ENCODE measurements at places on chromosomes 13 and 19.

DNA sequence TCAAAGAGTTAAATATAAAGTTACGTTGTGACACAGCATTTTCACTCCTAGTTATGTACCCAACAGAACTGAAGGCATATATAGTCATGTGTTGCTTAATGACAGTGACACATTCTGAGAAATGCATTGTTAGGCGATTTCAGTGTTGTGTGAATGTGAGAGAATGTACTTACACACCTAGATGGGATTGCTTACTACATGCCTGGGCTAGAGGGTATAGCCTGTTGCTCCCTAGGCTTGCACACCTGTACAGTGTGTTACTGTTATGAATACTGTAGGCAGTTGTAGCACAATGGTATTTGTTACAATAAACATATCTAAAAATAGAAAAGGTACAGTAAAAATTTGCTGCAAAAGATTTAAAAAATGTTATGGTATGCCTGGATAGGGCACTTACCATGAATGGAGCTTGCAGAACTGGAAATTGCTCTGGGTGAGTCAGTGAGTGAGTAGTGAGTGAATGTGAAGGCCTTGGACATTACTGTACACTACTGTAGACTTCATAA, 89.2 kb downstream of the DHRS12 start:
- DNase-seq, result no peak

GRCh38 chr13:48804821-48805601, 151.3 kb downstream of the CYSLTR2 start:
- no peak for DNase-seq

DNA sequence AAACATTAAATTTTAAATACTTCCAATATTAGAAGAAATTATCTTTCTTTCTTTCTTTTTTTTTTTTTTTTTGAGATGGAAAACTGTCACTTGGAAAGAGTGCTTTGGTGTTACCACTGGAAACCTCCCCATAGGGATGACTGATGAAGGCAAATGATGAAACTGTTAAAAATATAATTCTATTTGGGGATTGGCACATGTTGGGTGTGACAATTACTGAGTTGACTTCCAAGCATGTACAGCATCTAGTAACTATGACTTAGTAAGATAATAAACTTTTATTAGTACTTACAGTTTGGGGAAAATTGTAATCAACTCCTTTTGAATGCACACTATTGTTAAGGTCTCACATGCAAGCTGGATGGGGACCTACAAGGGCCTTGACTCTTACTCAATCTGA, 592.5 kb downstream of the KCTD12 start:
- no peak for DNase-seq

GRCh38 chr19:44745341-44745831, 3.1 kb upstream of the BCL3 start:
- no peak for DNase-seq

- peak; percentile 10 for DNase-seq
These were observed 26.4 kb upstream of the TPTE2 start for GRCh38 chr13:19587635-19588300.

GRCh38 chr19:11540645-11541044, 2.0 kb downstream of the CNN1 start:
- no peak for DNase-seq

GRCh38 chr13:109939180-109939579, 152.8 kb upstream of the IRS2 start:
- DNase-seq, result no peak

GRCh38 chr19:58007285-58007684, 4.7 kb upstream of the ZNF606 start:
- DNase-seq, result no peak

DNA sequence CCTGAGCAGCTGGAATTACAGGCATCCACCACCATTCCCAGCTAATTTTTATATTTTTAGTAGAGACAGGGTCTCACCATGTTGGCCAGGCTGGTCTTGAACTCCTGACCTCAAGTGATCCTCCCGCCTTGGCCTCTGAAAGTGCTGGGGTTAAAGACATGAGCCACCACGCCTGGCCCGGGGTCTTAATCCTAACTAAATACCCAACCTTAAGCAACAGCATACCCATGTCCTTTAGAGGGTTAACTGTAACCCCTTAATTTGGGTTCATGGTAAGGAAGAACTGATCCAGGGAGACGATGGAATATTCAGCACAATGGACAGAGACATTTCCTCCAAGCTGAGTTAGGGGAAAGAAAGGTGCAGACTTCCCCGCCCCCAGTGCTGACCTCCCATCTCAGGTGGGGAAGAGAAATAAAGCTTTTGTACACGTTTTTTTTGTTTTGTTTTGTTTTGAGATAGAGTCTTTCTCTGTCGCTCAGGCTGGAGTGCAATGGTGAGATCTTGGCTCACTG, 8.7 kb upstream of the GALP start:
- DNase-seq, result no peak

GRCh38 chr19:29887442-29887855, 54.6 kb upstream of the URI1 start:
- DNase-seq, result no peak

- no peak for DNase-seq
These were observed 369.2 kb downstream of the GPC5 start for GRCh38 chr13:91767651-91768050.

GRCh38 chr13:111518161-111518792, 197.8 kb downstream of the TEX29 start:
- DNase-seq, result peak; percentile 90

GRCh38 chr13:99251921-99252320, 6.3 kb downstream of the GPR18 start:
- no peak for DNase-seq

DNA sequence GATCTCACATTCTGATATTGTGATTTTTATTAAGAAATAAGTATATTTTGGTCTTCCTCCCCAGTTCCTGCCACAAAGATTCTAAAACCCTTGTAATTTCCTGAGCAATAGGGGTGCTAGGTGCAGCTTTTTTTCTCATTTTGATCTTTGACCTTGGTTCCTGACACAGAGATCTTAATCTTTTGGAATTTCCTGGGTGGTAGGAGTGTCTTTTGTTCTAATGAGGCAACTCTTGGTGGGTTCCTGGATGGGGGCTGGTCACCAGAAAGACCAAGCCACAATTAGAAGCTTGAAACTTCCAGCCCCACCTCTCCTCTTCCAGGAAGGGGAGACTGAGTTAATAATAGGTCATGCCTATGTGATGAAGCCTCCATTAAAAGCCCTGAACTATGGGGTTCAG, 334.6 kb downstream of the FOXO1 start:
- DNase-seq, result no peak

DNA sequence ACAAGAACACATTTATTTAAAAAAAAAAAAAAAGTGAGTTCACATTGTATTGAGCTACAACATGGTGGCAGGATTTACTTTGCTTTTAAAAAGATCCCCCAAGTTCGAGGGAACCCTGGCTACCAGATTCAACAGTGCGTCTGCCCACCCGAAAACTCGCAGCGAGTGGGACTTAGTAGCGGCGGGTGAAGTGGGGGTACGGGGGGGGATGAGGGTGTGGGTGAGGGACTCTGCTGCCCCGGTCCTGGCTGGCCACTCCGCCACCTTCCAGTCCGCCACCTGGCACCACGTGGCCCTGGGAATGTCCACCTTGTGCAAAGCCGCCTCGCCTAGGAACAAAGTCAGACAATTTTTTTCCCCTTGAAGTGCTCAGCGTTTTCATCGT, 19.3 kb upstream of the TINCR start:
- no peak for DNase-seq

DNA sequence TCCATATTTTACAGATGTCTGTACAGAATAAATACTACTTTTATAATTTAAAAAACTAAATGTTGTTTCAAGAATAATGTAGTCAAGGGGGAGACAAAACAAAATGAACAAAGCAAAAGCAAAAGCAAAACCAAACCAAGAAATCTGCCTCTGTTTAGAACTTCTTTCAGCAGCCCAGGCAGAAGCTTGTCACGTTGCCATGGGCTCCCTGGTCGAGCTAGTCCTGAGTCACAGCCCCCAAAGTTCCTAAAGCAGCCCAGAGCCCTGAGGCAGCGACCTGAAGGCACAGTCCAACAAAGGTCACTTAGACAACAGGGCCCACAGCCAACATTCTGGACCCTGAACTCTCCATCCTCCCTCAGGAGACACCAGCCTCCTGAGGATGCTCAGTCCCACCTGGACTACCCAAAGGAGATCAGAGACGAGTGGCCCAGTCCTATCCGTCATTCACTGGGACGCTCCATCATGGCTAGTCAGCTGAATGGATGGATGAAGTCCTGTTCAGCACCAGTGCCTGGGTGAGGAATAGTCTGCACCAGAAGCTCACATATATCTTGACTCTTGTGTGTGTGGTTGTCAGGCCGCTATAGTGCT, 41.7 kb downstream of the SIAH3 start:
- no peak for DNase-seq

DNA sequence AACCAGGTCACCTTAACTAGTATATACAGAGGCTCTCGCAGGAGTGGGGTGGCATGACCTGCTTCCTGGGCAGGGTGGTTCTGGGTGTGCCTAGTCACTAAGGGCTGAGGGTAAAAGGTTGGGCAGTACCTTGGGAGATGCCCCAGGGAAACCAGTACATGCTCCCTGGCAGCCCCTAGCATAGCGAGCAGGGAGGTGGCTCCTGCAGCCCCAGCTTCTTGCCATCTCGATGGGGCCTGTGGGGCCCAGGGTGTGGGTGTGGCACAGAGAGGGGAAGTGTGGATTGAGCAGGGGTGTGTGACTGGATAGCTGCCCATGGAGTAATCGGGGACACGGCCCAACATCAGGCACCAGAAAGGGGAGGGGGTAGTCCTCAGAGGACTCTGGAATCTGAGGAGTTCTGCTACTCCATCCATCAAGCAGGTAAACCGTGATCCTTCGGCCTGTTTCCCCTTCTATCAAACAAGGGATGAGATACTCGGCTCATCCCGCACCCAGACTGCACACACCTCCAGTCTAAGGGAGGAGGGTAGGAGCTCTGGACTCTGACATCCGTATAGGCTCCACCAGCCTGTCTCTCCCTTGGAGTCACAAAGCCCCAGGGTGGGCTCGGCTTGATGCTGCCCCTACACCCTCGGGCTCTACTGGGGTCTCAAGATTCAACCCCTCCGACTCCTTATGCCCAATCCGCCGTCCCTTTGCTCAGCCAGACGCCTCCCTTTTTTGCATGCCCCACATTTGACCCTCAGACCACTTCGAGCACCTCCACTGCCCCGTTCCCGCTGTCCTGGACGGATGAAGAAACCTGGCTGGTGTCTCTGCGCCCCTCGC, 1.1 kb downstream of the ZBTB45 start:
- peak; percentile 44 for DNase-seq

DNA sequence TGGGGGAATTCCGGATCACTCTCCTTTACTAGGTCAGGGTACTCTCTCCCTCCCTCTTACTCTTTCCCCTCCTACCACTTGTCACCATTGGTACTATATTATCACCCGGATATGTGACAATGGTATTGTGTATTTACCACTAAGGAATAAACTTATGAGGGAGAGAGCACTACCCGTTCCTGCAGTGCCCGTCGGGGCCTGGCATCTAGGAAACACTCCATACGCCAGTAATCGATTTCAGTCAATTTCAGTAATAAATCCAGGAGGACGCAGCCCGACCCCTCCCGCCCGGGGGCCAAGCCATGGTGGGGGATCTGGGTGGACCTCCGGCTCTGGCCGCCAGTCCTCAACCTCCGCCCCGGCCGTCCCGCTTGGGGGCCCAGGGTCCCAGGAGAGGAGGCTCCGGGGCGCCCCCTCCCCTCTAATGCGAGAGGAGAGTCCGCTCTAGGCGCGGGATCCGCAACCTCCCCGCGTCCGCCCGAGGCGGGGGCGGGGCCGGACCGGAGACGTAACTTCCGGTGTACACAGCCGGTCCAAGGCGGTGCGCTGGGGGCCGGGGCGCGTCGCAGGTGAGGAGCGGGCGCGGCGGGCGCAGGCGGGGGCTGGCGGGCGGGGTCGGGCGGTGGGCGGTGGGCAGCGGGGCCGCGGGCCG, at the start of gene GARRE1:
TSS of gene GARRE1 (plus strand) at position 509 of the 652 bp plus-strand sequence. CDS start 45,920 bp downstream, outside the sequence.
- DNase-seq, result peak; percentile 86

DNA sequence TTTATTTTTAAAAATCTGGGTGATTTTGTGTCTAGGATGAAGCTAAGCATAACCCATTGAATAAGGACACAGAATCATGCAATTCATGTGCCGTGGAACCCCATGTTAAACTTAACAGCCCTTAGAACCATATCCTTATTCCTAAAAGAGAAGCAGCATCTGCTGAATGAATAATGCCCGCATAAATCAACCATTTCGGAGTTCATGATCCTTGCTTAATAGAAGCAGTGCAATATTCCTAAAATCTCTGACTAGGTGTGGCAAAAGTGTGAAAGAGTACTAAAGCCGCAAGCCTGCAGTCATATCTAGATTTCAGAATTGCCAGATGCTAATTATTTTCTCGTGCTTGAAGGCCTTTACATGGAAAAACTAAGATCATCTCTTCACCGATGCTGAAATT, 33.6 kb upstream of the ARGLU1 start:
- no peak for DNase-seq

- no peak for DNase-seq
These were observed 117.7 kb upstream of the ZNF507 start for GRCh38 chr19:32227561-32228165.

DNA sequence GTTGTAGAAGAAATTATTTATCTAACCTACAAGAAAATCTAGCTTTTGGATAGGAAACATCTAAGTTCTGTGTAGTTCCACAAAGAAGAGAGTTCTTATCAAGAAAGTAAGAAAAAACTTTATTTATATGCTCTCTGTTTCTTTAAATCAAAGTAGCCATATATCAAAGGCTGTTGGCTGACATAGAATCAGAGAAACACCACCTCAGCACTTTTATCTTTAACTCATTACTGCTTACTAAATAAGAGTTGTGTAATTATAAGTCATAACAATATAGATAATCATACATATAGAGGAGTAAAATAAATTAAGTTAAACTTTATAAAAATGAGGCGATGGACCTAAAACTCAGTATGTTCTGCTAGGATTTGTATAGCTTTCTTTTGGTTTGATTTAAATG, 570.6 kb downstream of the PCDH17 start:
- DNase-seq, result no peak

DNA sequence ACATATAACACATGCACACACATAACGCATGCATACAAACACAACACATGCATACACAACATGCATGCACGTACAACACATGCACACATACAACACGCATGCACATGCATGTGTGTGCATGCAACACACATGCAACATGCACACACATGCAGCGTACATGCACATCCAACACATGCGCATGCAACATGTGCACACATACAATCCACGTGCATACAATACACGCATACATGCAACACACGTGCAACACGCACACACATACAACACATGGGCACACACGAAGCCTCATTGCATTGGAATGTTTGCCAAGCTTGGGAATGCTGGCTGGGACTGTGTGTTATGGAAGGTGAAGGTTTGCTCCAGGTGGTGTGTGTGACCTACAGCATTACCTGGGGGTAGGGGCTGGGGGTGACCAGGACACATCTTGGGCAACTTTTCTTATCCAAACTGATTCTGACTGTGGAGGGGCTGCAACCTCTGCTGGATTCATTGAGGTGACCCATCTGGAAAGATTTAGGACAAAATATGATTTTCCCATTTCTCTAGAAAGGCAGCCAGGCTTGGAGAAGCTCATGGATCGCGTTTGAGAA, 58.9 kb downstream of the SPACA7 start:
- DNase-seq, result no peak

GRCh38 chr13:58085274-58085673, 453.7 kb downstream of the PCDH17 start:
- no peak for DNase-seq

Data from NCI-H1417 (cell line).